ENCODE measurements at places on chromosomes 4 and X.

- DNase-seq = no peak
Observed at GRCh38 chr4:83370640-83370906, 35.9 kb upstream of the HPSE start.

DNA sequence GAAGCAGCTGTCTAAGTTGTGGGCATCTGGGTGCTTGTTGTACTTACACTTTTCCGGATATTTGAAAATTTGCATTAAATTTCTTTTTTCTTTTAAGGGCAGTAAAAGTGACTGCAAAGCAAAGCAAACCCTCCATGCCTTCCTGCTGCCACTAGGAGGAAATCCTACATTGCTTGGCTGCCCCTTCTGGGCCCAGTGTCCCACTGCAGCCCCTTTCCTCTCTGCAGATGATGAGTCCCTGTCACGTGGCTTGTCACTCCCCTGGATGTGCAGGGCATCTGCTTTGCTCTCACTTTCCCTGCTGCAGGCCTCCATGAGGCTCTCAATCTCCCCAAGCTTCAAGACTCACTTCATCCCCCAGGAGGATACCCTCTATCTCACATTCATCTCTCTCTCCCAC, 12.7 kb downstream of the TSR2 start:
- DNase-seq = no peak

DNA sequence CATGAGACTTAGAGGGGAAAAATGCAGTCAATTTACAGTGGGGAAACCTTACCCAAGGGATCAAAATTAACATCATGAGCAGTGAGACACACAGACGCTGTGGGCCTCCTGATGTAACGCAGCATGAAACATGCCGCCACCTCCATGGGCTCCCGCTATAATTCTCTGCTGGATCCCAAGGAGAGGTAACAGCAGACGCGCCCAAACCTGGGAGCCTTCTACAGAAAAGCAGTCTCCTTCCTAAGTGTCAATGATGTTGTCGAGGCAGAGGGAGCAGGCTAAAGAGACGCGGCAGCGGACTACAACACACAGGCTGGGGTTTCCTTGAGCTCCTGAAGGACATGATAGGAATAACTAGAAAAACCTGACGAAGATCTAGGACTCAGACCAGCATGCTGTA, 142.3 kb downstream of the AFAP1 start:
- no peak for DNase-seq

DNA sequence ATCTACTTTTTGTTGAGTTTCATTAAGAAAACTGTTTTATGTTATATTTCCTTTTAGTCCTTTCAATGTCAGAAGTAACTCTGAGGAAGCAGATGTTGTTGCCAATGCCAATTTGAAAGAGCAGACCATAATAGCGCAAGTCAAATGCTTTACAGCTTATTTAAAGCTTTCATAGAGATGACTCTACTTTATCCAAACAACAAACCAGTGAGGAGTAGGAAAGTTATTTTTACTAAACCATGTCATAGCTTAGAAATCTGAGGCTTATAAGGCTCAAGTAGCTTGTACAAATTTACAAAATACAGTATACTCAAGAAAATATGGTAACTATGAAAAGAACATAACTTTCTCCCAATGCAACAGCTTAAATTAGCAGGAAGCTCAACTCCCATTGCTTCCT, 40.1 kb upstream of the SPOCK3 start:
- DNase-seq = no peak

GRCh38 chr4:184309241-184310170, 91.8 kb upstream of the ENPP6 start:
- no peak for DNase-seq

DNA sequence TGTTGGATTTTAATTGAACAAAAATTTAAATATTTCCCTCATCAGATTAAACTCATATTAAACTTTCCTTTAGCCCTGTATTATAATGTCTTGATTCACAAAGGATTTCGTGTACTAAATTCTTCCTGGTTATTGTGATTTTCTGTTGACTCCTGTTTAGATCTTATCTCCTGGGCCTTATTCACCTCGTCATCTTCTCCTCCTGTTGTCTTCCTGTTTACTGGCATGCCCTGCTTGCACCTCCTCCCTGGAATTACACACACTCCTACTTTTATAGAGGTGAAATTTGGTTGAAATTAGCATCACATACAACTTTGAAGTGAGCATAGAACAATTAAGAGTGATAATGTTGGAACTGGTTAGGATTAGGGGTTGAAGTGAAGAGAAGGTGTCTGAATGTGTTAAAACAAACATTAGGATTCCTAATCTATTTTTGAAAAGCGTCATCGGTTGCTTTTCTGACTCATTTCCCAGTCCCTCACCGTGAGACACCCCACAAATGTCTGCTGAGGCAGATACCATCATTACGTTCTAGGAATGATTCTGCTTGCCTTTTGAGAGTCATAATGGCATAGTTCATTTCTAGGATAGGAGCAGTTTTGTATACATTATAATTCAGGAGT, 32.5 kb downstream of the TLL1 start:
- no peak for DNase-seq

GRCh38 chrX:14913241-14913640, 40.0 kb downstream of the MOSPD2 start:
- DNase-seq = no peak

DNA sequence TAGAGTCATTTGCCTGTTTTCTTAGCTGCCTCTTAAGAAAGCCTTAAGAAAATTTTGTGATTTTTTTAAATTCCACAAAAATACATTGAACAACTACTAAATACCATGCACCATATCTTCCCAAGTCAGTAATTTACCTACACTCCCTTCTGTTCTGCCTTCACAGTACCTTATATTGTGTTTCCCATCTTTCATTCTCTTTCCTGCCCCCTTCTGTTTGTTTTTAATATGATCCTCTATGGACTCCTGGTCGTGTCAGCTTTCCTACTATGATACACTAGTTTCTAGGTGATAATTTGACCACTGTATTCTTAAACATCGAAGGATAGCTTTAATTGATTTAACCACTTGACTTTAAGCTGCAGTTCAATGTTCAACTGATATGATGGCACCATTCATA, 297.7 kb upstream of the HAND2 start:
- no peak for DNase-seq

GRCh38 chr4:8393593-8394038, 46.9 kb downstream of the ACOX3 start:
- no peak for DNase-seq

- no peak for DNase-seq
Observed at GRCh38 chr4:109294468-109295020, 7.9 kb downstream of the COL25A1 start.

DNA sequence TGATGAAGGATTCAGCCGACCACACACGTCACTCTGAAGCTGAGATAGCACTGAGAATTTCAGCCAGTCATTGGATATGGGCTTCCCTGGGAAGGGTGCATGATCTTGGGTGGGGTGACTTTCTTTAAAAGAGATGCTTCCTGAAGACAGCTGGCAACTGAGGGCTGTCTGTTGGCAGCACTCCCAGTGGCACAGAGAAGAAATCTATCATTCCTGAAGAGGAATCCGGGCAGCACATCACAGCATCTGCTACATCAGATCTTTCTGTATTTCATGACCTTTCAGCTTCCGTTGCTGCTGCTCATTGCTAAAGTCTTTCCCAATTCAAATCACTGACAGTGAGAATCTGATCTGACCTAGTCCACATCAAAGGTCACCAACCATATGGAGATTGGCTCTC, 193.8 kb upstream of the RBPJ start:
- no peak for DNase-seq

- no peak for DNase-seq
Observed at GRCh38 chrX:107842715-107843400, 17.2 kb downstream of the MID2 start.

DNA sequence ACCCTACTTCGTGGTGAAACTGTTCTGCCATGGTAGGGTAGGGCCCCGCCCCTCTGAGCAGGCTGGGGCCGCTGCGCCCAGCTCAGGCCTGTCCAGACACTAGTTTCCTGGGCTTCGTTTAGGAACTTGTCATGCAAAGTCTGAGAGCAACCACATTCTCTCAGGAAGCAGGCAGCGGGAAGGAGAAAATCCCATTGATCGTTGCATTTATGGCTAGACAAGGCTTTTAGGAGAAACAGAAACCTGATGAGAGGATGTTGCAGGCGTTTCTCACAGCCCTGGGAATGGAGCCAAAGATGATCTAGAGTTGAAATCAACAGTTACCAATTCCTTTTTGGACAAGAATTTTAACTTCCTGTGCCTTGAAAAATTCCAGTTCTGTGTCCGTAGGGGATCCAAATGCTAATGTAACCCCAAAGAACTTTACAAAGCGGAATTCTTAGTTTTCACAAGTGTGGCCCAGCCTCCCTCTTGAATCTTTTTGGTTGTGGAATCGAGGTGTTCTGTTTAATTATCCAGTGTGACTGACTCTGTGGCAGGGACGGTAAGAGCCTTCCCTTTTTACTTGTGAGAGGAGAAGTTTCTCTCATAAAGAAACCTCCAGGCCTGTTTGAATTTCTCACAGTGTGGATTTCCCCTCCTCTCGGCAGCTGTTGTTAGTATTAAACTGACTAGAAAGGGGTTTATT, 4.5 kb upstream of the CXCL9 start:
- DNase-seq = peak; percentile 72

GRCh38 chr4:26858035-26858918, 2.4 kb upstream of the STIM2 start:
- no peak for DNase-seq

DNA sequence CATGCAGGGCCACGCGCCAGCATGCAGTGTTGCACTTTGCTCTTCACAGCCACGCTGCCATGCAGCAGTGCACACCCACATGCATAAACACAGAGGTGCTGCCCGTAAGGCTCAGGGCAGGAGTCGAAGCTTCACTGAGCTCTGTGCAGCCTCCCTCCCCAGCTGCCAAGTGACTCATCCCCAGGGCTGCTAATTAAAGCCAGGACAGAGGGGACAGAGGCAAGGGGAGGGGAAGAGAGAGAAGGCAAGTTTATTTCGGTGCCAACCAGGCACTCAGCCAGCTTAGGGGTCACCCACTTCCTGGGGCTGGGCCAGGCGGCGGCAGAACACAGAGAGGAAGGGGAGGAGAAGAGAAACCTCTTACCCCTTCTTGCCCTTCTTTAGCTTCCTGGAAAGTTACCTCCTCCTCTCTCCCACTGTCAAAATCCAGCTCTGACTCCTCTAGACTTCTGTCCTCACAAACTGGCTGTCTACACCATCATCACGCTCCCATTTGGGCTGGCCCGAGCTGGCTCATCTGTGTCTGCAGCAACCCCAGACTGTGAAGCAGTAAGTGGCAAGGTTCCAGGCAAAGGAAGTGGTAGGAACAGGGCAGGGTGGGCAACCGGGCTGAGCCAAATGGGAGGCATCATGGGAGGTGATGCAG, 6.2 kb upstream of the IQSEC2 start:
- no peak for DNase-seq

GRCh38 chrX:97844943-97845342, 961.2 kb downstream of the RPA4 start:
- no peak for DNase-seq

DNA sequence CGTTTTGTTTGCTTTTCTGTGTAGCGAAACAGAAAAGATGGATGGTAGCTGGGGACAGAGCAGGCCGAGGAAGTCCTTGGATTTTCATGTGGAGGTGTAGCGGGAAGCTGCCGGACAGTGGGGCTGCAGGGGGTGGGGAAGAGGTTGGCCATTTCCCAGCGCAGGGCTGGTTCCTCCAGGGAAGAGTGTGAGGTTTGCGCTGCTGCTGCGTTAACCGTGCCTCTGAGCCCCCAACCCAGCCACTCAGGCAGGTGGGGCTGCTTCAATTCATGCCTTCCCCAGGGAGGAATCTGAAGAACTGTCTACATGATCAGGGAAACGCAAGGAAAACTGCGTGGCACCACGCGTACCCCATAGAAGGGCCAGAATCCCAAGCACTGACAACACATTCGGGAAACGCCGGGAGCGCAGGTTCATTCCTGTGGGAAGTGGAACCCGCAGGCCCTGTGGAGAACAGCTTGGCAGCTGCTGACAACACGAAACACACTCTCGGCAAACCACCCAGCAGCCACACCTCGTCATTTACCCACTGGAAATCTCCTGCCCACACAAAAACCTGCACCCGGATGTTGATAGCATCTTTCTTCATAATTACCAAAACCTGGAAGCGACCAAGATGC, 57.7 kb downstream of the PCGF3 start:
- no peak for DNase-seq

GRCh38 chrX:131782646-131783045, 238.8 kb downstream of the OR13H1 start:
- no peak for DNase-seq

DNA sequence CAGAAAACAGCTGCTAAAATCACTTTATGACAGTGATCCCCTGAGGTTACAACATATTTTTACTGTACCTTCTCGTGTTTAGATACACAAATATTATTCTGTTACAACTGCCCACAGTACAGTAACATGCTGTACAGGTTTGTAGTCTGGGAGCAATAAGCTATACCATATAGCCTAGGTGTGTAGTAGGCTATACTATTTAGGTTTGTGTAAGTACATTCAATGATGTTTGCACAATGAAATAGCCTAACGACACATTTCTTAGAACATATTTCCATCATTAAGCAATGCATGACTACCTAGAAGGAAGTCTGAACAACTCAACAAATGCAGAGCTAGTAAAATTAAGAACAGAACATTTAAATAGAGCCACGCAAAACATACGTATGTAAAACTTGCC, 112.7 kb downstream of the ZAR1 start:
- DNase-seq = no peak
